ENCODE measurements at places on chromosomes 11 and 22.

DNA sequence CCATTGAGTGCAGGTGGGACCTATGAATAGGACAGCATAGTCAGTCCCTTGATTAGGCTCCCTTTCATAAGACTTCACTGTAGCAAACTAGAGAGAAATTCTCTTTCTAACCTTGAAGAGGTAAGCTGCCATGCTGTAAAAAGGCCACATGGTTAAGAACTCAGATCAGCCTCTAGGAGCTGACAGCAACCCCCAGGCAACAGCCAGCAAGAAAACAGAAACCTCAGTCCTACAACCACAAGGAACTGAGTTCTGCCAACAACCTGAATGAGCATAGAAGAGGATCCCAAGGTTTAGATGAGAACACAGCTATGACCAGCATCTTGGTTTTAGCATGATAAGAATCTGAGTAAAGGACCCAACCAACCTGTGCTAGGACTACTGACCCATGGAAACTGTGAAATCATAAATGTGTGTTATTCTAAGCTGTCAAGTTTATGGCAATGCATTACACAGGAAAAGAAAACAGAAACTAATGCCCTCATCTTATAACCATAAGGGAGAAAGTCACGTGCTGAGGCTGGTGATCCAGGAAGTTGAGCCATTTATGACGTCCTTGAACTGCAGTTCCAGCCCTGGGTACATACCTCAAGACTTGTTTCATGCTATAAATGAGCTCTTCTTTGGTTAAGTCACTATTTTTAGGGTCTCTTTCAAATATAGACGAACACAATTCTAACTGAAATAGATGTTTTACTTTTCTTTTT is 43.3 kb downstream of the RAB38 start:
- no peak for DNase-seq

- DNase-seq = no peak
Observed at GRCh38 chr11:93736129-93736528, 5.2 kb downstream of the TAF1D start.

GRCh38 chr22:19892257-19892879 is 37.7 kb upstream of the GNB1L start:
- DNase-seq = peak; percentile 51

- no peak for DNase-seq
Observed at GRCh38 chr11:74141241-74141695, 29.5 kb downstream of the C2CD3 start.

DNA sequence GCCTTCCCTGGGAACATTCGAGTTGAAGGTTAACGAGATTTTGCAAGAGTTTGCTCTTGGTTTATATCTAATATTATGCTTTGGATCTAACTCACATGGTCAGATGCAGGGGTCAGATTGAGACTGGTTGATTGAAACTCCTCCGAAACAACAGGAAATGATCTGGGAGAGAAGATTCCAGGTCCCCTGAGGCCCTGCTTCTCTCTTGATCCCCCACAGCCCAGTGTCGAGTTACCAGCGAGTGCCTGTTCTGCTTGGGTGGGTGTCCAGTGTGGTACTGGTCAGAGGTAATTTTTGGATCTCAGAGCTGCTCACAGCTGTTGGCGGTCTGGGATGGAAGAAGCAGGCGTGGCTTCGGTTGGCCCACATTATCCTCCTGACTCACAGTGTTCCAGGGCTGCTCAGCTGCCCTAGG is 9.2 kb downstream of the FBLN1 start:
- no peak for DNase-seq

GRCh38 chr11:44424841-44425240 is 114.9 kb upstream of the ALX4 start:
- no peak for DNase-seq

DNA sequence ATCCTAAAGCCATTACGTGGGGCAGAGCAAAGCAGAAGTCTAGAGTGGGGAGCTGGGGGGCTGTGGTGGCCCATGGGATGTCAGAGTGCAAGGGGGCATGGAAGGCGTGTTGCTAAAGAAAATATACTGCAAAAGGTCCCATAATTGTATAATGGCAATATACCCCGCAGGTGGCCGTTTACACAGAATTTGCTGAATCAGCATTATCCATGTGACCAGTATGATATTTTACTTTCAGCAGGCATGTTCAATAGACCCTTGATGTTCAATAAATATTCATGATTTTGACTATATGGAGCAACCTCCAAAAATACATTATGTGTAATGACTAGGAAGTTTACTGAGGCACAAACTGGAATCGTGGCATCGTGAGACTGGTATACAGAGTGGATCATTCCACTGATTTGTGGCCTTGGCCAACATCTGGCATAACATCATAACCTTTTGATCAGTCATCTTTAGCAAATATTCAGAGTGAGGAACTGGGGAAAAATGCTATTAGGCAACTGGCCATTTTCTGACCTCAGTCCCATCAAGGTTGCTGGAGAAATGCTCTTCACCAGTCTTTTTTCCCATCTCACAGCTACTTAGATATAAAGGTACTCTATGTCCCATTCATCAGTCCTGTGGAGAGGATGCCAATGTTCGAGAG is 29.3 kb upstream of the PPP2R1B start:
- no peak for DNase-seq

DNA sequence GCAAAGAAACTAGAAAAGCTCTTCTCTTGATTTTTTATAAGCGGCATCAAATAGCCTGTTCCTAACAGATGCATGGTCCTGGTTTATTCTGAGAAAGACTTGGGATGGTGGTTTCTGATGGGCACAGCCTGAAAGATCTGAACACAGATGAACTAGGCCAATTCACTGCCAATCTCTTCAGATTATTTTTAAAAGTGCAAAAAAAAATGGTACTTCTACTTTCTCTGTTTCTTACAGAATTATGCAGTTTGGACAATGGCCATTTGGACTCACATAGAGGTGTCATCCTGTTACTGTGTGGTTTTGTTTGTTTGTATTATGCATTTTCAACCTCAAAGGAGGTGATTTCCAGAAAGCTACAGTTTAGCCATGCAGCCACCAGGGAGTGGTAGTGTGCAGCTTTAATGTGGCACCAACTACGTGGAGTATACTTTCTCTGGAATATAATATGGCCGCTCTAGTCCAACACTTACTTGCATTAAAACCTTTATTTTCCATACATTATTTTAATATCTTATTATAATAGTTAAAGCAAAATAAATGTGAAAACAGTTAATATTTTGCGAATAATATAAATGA is 469.8 kb upstream of the KIRREL3 start:
- no peak for DNase-seq

DNA sequence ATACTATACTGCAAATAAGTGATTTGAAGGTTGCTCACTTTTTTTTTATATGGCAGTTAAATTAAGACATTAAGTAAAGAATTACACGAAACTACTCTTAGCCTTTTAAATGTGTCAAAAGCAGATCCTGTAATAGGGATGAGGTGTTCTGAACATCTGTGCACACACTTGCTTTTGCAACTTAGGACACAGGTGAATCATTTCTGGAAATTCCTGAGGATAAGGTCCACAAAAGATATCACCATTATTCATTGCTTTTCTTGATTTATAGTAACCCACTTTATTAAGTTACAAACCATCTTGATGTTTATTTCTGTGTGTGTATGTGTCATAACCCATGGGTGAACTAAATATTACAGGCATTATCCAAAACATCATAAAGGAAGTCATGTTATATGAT is 55.9 kb downstream of the SLC5A12 start:
- DNase-seq = no peak

DNA sequence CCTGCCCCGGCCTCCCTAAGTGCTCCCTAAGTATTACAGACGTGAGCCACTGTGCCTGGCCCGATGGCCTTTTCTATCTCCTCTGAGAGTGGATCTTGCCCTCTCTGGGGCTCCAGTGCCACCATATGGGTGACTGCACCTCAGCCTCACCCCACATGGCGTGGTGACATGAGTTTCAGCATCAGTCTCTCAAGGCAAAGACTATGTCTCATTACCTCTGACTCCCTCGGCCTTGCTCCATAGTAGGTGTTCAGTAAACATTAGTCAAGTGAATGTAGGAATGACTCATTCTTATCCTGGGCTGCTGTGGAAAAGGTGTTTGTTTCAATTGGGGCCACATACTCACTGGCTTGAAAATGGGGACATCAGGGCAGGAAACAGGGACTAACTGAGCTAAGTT is 168.8 kb downstream of the GRIK4 start:
- no peak for DNase-seq

DNA sequence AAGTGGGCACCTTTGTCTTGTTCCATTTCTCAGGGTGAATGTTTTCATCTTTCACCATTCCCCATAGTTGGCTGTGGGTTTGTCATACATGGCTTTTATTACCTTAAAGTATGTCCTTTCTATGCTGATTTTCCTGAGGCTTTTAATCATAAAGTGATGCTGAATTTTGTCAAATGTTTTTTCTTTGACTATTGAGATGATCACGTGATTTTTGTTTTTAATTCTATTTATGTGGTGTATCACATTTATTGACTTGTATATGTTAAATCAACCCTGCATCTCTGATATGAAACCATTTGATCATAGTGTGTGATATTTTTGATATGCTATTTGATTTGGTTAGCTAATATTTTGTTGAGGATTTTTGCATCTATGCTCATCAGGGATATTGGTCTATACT is 216.4 kb upstream of the FAT3 start:
- no peak for DNase-seq

GRCh38 chr11:47325271-47326041 is 27.0 kb downstream of the MYBPC3 start:
- DNase-seq = no peak

GRCh38 chr11:127000291-127000968 is at the start of gene KIRREL3:
TSS of gene KIRREL3 (minus strand) at chr11:127000770.
- DNase-seq = no peak

- DNase-seq = no peak
Observed at GRCh38 chr22:38215156-38216038, 13.6 kb downstream of the MAFF start.

GRCh38 chr11:64870893-64871466 is 7.4 kb downstream of the EHD1 start:
- no peak for DNase-seq

- DNase-seq = no peak
Observed at GRCh38 chr11:38182126-38182866, 1584.3 kb upstream of the RAG2 start.

DNA sequence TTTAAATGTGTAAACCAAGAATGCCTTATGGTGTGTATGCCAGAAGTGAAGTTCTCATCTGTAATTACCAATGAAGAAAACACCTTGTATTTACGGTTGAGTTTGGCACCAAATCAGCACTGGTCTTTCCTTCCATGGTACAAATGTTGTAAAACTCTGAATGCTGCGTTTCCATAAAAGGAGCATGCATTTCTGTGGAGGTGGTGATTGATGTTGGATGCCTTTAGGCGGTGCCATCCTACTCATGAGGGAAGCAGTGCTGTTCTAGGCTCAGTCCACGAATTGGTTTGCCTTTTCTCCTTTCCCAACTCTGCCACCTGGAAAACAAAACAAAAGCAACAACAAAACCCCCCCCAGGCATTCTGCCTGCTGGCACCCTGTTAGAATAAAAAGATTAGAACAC is 124.4 kb downstream of the TEAD1 start:
- DNase-seq = no peak

DNA sequence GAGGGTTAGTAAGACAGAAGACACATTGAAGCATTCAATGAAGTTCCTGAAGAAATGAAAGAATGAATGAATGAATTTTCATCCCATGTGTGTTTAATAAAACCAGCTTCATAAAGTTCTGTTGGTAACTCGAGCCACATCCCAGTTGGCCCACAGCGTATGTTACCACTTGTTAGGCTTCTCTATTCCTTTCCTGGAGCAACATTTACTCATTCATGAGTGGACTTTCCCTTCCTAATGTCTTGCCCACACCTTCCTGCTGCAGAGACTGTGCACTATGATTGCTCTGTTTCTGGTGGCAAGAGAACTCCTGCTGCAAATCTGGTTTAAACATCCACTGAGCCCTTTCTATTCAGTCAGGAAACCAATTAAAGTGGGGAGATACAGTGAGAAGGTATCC is 7.0 kb downstream of the OR52R1 start:
- DNase-seq = no peak

GRCh38 chr22:20844055-20845037 is 14.3 kb downstream of the PI4KA start:
- no peak for DNase-seq

GRCh38 chr22:18954990-18955571 is 19.0 kb upstream of the PRODH start:
- DNase-seq = no peak

GRCh38 chr11:27471589-27472397 is 797 bp downstream of the LGR4 start:
- no peak for DNase-seq

GRCh38 chr11:130213143-130213978 is 53.8 kb downstream of the ST14 start:
- peak; percentile 63 for DNase-seq
